ENCODE measurements at places on chromosomes 3 and 15.

- H3K27ac ChIP-seq = no peak overlapping the region
- DNase-seq = no peak
- no peaks in the 10 kb centered on the region for H3K36me3 ChIP-seq
- H3K4me1 ChIP-seq = no peaks in the 10 kb centered on the region
- H3K27me3 ChIP-seq = no peaks in the 10 kb centered on the region
Measured at GRCh38 chr3:143016321-143016972, 15.1 kb downstream of the U2SURP start.

- peaks cover 3% of the 10 kb centered on the region for H3K4me1 ChIP-seq
- H3K36me3 ChIP-seq = no peaks in the 10 kb centered on the region
- DNase-seq = no peak
- no peaks in the 10 kb centered on the region for H3K27me3 ChIP-seq
- H3K27ac ChIP-seq = no peak overlapping the region
- no peak overlapping the region for H3K4me3 ChIP-seq
Measured at GRCh38 chr3:72013084-72013483, 228.1 kb upstream of the PROK2 start.

DNA sequence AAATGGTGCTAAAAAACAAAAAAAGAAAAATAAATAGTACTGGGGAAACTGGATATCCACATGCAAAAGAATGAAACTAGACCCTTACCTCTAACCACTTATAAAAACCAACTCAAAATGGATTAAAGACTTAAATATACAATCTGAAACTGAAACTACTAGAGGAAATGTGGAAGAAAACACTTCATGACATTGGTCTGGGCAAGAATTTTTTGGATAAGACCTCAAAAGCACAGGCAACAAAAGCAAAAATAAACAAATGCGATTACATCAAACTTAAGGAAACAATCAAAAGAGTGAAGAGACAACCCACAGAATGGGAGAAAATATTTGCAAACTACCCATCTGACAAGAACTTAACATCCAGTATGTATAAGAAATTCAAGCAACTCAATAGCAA, 6.4 kb downstream of the IFT57 start:
- peaks cover 4% of the 10 kb centered on the region for H3K4me1 ChIP-seq
- no peak for DNase-seq
- H3K27ac ChIP-seq = no peak overlapping the region
- no peaks in the 10 kb centered on the region for H3K36me3 ChIP-seq
- no peak overlapping the region for H3K4me3 ChIP-seq

DNA sequence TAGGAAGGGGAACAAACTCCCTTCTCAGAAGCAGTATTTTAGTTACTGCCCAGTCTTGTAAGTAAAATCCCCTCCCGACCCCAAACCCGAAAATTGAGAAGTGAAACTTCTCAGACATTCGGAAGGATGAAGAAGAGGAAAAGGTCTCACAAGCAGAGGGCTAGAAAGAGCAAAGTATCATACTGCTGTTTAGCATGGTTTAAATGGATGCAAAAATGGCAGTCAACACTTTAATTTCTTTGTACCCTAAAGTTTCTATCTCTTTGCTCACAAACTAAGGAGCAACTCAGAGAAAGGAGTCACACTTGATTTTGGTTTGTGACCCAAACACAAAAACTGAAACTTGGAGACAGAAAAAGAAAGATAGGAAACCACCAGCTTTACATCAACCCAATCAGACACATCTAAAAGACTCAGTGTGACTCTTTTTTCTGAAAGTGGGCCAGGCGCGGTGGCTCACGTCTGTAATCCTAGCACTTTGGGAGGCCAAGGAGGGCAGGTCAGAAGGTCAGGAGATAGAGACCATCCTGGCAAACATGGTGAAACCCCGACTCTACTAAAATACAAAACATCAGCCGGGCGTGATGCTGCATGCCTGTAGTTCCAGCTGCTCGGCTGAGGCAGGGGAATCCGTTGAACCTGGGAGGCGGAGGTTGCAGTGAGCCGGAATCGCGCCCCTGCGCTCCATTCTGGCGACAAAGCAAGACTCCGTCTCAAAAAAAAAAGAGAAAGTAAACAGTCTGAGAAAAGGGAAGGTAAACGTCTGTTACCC, 63.2 kb upstream of the ATP11B start:
- no peaks in the 10 kb centered on the region for H3K27me3 ChIP-seq
- no peak overlapping the region for H3K27ac ChIP-seq
- no peak for DNase-seq
- no peak overlapping the region for H3K4me3 ChIP-seq

Measured in ovary (tissue), 10 donors.